ENCODE measurements at places on chromosomes 7 and 10. TPM values are rescaled to one million over a fixed set of nuclear protein-coding genes. Genes with fewer than 3 reads are reported as not detected.
A peak's percentile ranks its signal among the peaks of the same experiment; 100 is the strongest.

DNA sequence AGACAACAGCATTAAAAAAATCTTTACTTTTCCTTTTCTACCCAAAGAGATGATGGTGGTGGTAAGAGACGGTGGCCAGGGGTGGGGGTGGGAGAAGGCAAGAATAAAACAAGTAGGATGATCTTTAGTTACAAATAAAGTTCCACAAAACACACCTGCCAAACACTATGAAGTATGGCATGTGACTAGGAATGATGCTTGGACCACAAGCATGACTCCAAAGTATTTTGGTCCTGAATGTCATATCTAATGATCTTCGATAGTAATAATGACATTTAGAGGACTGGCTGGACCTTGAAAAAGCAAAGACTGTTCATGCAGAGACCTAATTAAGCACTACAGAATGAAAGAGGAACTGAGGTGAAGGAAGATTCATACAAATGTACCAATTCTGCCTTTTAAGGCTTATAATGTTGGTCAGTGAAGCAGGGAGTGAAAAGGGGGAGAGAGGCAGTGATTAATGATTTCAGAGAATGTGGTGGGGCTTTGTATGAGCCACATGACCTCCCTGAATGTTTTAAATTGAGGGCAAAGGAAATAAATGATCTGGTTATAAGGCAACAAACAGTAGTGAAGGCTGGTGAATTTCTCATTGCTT lies 29.6 kb upstream of the DKK1 start:
- no peak for DNase-seq

DNA sequence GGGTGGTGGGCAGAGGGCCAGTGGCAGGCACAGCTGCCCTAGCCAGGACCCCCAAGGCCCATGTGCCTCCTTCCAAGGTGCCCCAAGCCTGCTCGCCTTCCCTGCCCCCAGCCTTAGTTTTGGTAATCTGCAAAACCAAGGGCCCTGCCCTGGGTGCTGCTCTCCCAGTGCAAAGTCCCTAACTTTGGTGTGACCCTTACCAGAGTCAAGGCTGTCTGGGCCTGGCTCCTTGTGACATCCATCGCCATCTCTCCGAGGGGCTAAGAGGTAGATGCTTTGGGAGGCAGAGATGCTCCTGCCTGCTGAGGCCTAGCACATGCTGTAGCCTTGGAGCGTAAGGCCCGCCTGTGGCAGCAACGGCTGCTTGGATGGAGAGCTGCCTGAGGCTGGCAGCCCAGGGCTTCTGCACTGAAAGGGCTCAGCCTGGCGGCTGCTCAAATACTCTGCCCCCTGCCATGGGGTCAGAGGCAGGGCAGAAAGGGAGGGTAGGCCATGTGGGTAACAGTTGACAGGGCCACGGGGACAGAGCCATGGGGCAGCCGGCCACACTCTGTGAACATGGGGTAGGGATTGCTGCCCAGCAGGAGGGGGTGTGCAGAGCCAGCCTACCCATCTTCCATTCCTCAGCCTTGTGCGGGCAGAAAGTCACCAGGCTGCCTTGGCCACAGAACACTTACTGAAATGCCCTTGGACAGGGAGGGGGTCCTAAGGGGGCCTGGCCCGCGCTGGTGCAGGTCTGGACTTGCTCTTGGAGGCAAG lies 17.9 kb upstream of the MYL7 start:
- no peak for DNase-seq

- DNase-seq, result no peak
These were observed 19.7 kb downstream of the CHAT start for GRCh38 chr10:49633327-49634068.

DNA sequence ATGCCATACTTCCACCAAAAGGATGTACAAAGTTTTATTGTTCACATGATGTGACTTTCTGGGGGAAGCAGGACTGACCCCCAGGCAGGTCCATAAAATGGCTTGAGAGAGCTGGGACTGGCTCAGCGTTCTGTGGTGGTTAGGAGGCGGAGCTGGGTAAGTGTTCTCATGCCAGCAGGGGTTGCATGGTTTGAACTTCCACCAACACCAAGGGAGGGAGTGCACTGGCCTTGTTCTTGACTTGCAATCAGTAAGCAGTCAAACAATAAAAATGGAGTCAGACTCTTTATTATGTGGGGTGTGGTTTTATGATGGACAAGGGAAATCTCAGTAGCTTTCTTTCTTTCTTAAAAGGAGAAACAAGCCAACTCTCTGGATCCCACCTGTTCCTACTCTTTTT lies 95.4 kb upstream of the PRR15 start:
- no peak for DNase-seq

DNA sequence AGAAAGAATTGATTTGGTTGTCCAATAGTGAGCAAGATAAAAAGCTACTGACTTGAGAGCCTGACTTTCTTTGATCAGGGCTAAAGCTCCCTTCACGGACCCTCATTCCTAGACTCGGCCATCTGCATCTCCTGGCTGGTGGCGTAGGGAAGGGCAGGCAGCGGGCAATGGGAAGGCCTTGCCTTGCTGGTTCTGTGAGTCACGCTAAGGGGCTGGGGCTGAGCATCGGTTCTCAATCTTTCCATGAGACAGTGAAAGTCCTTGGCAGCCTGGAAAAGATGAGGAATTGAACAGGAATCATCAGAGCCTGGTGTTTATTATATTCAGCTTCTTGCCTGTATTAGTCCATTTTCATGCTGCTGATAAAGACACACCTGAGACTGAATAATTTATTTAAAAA lies 475.3 kb downstream of the PLXNA4 start:
- no peak for DNase-seq

GRCh38 chr7:105675934-105676371 lies 94.7 kb upstream of the EFCAB10 start:
- DNase-seq, result peak; percentile 44

GRCh38 chr10:98425511-98426352 lies 10.8 kb upstream of the PYROXD2 start:
- DNase-seq, result peak; percentile 35

GRCh38 chr10:30806850-30807249 lies 177.3 kb upstream of the LYZL2 start:
- no peak for DNase-seq

DNA sequence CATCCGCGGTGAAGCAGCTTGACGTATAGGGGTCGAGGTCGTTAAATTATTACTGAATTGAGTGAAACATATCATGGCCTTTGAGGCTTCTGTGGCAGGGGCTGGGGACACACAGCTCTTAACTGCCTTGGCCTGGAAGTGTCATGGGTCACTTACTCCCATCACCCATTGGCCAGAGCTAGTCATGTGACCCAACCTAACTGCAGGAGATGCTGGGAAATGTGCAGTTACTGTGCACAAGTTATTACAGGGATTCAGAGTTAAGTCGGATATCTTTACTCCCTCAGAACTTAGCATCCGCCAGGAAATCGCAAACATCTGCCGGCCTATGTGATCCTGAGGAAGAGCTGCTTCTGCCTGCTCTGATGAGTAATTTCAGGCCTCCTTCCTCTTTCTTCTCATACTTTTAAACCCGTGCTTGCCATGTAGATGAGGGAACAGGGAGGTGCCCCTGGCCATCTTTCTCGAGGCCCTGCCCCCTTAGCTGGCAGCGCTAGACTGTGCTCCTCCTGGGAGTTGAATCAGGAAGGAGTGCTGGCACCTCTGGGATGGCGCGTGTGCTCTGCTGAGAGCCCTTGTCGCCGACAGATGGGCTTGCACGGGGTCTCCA lies 203.6 kb downstream of the TCF7L2 start:
- DNase-seq, result no peak

ACBD7 gene
- total RNA-seq, result 0.35 TPM

NKX1-2 gene
- total RNA-seq, result 0.12 TPM

GIMAP4 gene
- total RNA-seq, result 306 TPM
